ENCODE measurements at places on chromosomes 4 and X.

DNA sequence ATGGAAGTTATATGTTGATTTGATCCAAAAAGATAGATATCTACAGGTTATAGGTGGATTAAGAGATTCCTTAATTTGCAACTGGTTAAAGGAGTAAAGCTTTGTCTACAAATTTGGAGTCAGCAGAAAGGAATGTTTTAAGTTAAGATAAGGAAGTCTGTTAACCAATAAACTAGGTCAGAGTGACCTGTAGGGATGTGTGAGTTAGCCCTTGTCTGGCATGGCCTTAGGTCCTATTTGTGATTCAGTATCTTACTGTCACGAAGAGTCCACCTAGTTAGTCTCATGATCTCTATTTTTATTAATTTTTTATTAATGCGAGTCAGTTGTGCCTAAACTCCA is 230.8 kb downstream of the INPP4B start:
- no peak for DNase-seq

DNA sequence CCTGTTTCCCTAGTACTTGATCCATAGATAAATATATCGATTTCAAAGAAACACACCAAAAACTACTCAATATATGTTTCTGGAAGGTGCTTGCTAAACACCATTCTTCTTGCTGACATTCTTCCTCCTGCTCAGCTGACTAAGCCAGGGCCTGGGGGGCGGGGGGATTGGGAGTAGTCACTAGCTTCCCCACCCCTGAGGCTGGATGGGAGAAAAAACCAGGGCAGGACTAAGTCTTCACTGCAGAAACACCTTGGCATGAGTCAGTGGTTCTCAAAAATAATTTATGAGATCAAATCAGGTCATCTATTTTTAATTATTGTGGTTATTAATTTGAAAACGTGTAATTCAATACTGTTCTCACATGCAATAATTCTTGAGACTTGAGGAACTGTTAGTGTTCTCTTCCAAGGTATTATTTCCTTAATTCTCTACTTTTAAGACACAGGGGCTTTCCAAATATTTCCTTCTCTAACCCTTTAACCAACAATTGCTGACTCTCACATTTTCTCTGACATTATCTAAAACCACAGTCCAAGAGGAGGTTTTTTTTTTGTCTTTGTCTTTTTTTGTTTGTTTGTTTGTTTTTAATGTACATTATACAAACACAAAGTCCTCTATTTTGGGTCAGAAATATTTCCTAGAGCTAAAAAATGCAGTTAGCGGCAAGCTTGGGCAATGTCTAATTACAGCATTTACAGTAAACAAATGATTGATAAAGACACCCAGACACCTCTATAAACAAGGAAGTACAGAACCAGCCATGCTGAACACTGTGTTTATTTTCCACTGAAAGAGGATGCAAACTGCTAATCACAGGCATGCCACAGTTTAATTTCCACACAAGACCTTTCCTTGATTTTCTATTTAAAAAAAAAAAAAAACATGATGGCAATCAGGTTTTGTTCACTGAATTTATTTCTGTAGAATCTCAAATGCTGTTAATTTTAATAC is 120.3 kb upstream of the USP9X start:
- DNase-seq: no peak

DNA sequence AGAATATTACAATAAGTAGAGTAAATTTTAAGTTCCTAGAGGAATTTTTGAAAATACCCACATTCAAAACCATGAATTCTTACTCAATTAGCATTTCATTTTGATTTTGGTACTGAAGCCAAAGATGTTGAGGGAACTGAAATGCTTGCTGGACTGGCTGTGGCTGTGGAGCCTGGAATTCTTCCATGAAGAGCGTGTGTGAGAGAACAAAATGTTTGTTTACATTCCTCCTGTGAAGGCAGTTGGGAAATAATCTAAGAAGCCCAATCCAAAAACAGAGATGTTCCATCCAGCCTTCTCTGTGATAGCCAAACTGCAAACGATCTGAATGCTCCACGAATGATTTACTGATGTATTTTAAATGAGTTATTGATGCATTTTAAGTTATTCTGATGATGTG is 3.8 kb upstream of the ADH1B start:
- DNase-seq: no peak

GRCh38 chr4:184356366-184356765 is 118.0 kb downstream of the IRF2 start:
- no peak for DNase-seq

- no peak for DNase-seq
These were observed 108.5 kb upstream of the PCDH18 start for GRCh38 chr4:137640838-137641158.

DNA sequence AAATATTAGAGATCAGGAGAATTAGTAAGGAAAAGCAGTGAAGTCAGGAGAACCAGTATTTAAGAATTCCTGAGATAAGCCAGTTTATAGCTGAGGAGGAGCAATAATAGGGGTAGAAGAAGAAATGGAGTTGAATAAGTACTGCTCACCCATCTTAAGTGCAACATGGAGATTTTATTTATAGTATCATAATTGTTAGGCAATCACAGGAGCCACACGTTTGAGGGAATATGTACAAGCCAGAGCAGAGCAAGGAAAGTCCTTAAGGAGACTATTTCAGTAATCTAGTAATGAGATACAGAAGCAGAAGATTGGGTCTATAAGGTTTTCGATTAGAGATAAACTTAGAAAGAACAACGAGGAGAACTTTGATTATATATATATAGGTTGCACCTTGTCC is 145.0 kb downstream of the KDM6A start:
- no peak for DNase-seq

Measured in stimulated activated CD8-positive, alpha-beta memory T cell treated with anti-CD3 and anti-CD28 coated beads, Interleukin-12 subunit alpha, Interleukin-12 subunit beta, amount 100 ng/mL, for 1 hour (primary cell).